ENCODE measurements at places on chromosomes 12 and 14. TPM values are rescaled to one million over a fixed set of nuclear protein-coding genes. Genes with fewer than 3 reads are reported as not detected.
A peak's percentile ranks its signal among the peaks of the same experiment; 100 is the strongest.

Gene CLEC12A
- not detected for total RNA-seq

Gene TAPBPL
- total RNA-seq, result 32.8 TPM

GRCh38 chr12:106113042-106113441, 25.7 kb downstream of the NUAK1 start:
- DNase-seq, result no peak

DNA sequence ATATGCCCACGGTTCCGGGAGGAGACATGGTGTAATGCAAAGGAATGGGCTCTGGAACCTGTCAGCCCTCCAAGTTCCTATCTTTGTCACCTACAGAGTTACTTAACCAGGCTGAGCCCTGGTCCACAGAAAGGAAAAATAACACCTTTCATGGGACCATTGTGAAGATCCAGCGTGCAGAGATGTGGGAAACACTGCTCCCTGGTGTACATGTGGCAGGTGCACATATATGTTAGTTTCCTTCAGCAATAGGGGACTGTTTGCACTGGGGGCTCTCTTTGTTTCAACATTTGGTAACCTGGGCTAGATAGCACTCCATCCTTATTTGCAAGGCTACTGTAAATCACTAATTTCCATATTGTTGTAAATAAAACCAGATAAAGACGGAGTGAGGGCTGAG, 72.3 kb downstream of the ANO2 start:
- DNase-seq, result no peak

Gene MANSC4
- not detected for total RNA-seq

Gene MARS1
- total RNA-seq, result 199 TPM

- no peak for DNase-seq
These were observed 6.0 kb downstream of the PRMT8 start for GRCh38 chr12:3496957-3497356.

Gene FOXN3
- total RNA-seq, result 18.8 TPM

Gene CTSG
- not detected for total RNA-seq

DNA sequence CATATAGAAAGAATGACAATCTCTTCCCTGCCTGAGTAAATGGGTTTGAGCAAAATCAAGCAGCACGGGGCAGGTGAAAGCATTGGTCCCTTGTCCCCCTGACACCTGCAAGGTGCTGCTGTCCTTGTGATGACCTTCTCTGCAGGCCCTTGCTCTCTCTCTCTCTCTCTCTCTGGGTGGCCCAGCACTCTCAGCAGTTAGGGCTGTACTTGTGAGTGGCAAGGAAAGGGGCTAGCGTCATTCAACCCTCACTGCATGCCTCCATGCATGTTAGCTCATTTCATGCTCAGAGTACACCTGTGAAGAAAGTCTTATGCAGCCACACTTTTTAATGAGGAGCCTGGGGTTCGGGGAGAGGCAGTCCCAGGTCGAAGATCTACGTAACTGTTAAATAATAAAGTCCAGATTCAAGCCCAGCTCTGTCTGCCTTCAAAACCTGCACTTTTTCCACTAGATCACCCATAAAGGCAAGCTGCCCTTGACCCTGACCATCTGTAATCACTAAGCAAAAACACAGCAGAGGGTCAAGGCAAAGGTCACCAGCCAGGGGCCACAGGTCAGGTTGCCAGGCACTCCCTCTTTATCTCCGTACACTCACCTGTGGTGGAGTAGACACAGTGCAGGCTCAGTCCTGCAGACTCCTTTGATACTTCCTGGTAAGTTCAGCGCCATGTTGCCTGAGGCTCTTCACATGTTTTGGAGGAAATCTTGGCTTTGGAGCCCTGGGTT, 44.9 kb upstream of the CLMN start:
- DNase-seq, result no peak

DNA sequence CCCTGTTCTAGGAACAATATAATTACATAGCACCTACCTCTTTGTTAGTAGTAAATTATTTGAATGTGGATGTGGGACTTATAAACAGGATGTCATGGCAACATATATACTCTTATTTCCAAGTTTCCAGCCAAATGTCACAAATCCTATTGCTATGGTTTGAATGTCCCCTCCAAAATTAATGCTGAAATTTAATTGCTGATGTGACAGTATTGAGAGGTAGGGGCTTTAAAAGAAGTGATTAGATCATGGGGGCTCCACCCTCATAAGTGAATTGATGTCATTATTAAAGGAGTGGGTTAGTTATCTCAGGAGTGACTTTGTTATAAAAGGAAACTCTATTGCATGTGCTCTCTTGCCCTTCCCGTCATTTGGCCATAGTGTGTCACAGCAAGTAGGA, 164.2 kb upstream of the ATF7IP start:
- no peak for DNase-seq

GRCh38 chr12:1766110-1766509, 54.3 kb upstream of the LRTM2 start:
- DNase-seq, result no peak

DNA sequence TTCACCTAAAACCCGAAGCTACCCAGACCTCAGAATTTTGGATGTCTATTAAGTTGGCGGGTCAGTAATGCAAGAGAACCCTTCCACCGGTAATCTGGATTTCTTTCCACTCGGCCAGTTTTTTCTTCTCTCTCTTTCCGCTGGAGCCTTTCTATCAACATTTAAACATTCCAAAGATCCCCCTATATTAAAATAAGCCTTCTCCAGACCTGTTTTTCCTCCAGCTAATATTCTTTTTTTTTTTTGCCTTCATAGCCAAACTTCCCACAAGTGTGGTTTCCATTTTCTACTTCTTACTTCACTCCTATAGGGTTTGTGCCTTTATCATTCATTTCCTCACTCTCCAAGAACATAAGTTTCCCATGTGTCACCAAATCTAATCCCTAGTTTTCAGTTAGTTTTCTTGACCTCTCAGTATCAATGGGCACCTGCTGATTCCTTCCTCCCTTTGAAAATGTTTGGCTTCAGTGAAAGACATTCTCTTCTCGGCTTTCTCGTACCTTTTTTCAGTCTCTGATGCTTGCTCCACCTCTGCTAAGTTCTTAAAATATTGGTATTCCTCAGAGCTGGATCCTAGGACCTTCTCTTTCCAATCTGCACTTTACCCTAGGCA, 583 bp upstream of the SDR39U1 start:
- DNase-seq, result no peak

Gene GYS2
- total RNA-seq, result not detected

DNA sequence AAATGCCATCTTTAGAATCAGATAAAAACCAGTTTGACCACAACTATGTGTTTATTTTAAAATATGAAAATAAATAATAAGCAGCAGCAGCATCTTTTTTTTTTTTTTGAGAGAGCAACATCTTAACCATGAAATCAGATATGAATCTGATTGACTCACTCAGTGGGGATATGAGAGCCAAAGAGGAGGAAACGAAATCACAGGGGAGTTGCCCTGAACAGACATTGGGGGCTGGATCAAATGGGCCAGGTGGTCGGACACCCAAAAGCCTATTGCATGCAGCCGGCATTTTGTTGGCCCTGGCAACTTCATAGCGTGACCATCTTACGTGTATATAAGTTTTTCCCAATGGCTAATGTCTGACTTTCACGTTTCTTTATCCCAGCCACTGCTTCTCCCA, 321.1 kb downstream of the NPAS3 start:
- no peak for DNase-seq

Gene GPR135
- 0.97 TPM for total RNA-seq

DNA sequence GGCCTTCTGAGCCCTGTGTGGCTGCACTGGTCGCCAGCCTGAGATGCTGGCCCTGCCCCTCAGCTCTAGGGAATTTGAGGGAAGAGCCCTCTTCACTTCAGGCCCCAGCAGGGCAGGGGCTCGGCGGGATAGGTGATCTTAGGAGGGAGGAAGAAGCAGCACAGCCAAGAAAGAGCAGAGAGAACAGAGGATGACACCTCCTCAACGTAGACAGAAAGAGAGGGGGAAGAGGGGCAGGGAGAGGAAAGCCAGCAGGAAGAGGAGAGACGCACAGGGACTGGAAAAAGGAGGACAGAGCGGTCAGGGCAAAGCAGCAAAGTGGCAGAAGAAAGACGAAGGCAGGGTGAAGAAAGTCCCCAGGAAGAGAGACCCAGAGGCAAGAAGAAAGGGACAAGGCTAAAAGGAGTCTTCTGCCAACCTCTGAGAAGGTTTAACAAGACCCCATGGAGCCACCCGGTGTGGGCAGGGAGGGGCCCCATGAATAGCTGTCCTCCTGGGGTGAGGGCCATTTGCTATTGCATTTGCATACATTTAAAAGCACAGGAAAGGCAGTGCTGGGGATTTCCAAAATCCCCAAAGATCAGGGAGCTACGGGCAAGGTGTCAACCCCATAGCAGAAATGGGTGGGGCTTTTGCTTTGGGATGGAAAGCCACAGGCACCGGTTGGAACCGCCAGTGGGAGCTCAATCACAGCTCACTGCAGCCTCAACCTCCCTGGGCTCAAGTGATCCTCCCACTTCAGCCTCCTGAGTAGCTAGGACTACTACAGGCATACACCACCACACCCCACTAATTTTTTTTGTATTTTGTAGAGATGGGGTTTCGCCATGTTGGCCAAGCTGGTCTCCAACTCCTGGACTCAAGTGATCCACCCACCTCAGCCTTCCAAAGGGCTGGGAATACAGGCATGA, 22.7 kb downstream of the CMKLR1 start:
- DNase-seq, result no peak

GRCh38 chr12:102911320-102911719, 5.7 kb downstream of the PAH start:
- DNase-seq, result no peak

DNA sequence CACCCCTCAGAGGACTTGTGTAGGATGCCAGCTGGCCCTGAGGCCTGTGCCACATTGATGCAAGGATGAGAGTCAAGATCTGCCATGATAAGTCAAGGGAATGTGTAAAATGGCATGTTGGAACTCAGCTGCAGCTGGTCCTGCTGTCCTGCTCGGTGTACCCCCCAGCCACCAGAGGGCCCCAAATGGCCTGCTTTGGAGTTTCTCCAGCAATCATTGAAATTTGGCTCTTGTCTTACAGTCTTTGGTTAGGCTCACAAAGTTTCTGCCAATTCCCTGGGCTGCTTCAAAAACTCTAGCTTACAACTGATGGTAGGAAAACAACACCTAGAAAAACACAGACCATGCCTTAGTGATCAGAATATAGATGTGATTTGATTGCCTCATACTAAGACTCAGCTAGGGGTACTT, 76.8 kb downstream of the HSD17B6 start:
- no peak for DNase-seq

GRCh38 chr14:63895510-63895909, 42.7 kb downstream of the SYNE2 start:
- DNase-seq, result no peak

Gene KCNJ8
- total RNA-seq, result 0.10 TPM

DNA sequence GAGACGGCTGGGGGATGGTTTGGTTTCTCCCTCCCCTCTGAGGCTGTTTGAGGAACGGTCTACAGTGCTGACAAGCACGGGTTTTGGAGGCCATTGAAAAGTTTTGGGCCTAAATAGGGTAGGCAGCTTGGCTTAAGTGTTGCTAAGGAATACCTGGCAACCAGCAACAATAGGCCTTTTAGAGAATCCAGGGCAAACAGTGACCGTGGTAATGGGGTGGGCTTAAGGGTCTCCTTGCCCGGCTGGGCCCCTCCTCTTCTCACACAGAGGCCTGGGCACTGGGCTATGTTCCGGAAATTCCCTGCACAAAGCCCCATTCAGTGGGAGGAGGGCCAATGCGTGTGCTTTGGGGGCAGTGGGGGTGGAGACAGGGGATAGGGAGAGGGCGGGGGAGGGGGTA, 55.4 kb downstream of the ASCL1 start:
- no peak for DNase-seq

DNA sequence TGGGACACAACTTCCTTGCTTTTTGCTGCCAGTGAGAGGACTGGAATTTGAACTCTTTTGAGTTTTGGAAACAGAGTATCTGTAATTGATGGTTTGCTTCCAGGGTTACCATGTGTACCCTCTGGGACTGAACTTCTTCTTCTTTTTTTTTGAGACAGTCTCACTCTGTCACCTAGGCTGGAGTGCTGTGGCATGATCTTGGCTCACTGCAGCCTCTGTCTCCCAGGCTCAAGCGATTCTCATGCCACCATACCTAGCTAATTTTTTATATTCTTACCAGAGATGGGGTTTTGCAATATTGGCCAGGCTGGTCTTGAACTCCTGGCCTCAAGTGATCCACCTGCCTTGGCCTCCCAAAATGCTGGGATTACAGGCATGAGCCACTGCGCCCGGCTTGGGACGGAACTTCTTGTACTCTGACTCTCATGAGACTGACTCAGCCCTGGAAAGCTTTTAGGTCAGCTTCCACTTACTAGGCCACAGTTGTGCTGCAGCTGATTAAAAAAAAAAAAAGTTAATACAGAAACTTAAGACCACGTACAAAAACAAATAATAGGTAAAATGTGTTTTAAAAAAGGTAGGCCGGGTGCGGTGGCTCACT, 15.8 kb downstream of the SEL1L start:
- no peak for DNase-seq

DNA sequence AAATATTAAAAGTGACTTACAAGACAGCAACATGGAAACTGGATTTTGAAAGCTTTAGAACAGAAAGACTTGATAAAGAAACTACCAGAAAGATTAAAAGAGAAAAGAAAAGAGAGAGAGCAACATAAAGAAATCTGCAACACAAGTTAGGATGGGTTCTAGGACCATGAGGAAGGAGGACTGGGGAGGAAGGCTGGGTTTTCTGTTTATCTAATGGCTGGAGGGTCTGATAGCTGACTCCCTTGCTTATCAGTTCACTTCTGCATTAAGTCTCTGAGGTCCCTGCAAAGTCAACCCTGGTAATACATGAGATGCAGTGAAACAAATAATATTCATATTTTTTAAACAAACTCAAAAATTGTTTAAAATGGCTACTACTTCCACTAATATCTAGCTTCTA, 90.1 kb downstream of the RPAP3 start:
- no peak for DNase-seq

DNA sequence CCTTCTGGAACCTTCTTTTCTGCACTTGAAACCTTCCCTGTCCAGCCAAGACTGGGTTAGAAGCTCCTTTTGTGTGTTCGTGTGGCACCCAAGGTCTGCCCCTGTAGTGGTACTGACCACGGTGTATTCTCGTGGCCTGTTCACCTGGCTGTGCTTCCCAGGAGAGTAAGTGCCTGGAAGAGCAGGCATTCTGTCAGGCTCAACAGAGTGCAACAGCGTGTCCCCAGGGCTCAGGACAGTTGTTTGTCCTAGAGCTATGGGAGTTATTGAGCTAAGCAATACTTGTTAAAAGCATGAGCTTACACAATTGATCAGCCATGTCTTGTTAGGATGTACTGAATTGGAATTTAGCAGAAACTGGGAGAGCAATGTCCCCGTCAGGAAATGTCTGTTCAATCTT, 12.9 kb upstream of the SLC38A2 start:
- DNase-seq, result no peak

DNA sequence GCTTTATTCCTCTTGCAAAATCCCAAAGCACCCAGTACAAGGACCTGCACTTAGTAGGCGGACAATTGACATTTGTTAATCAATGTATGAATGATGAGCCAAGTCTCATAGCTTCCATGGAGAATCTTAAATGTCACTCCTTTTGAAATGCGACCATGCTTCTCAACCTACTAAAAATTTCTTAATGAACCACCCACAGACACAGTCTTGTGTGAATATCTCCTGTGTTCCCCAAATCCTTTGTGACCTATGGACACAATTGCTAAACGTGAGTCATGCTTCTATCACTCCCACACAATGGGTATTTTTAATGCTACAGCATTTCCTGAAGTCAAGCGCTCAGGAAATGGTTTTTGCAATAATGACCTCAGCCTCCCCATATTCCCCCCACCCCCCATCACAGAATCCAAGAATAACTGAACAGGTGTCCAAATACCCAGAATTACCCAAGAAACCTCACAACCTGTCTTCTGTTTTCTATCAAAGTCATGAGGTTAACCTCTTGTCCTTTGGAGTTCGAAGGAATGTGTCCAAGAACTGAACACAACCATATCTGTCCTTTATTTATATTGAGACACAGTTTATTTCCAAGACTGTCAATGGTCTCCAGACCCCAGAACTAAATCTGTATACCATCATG, 163.6 kb upstream of the PLEKHG7 start:
- peak; percentile 90 for DNase-seq

All from glomerular endothelial cell (primary cell).